PC-3 (cell line): ENCODE measurements at places on chromosomes 11 and 22. TPM values are rescaled to one million over a fixed set of nuclear protein-coding genes. Genes with fewer than 3 reads are reported as not detected.
A peak's percentile ranks its signal among the peaks of the same experiment; 100 is the strongest.

Gene BCO2
- total RNA-seq = 1.6 and 2.9 TPM in 2 replicates

Gene OR2D2
- 0.11 TPM in 1 of 2 replicates, not detected in the other for total RNA-seq

GRCh38 chr11:123072762-123073161, 10.8 kb upstream of the HSPA8 start:
- peaks cover 9% of the 10 kb centered on the region; the same call in 1 of the 2 replicates for H3K36me3 ChIP-seq
- H3K27me3 ChIP-seq = no peaks in the 10 kb centered on the region
- H3K4me1 ChIP-seq = peaks cover 14% of the 10 kb centered on the region
- H3K27ac ChIP-seq = no peak overlapping the region
- no peak for DNase-seq

DNA sequence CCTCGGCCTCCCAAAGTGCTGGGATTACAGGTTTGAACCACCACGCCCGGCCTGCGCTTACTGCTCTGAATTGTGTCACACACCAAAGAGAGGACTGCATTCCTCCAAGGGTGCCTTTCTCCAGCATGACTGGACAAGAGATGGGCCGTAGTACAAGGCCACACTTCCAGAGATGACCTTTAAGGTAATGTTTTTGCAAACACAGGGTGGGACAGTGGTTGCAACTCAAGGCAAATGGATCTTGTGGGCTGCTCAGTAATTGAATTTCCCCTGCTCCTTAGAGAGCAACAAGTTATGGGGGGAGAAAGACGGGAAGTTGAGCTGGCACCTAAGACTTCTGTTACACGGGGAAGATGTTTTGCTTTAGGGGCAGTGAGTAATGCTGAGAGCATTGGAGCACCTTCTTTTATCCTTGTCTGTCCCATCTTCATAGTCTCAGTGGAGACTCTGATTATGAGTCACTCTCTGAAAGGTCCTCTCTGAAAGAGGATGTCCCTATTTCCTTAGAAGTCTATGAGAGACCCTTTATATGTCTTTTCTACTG, 66.3 kb downstream of the C11orf91 start:
- H3K4me1 ChIP-seq = peaks cover 45% of the 10 kb centered on the region
- no peaks in the 10 kb centered on the region for H3K36me3 ChIP-seq
- peak overlapping the region; percentile 51; the same call in 1 of the 2 replicates for H3K4me3 ChIP-seq
- peak; percentile 88 for DNase-seq

GRCh38 chr11:83070731-83071566, 748 bp downstream of the RAB30 start:
- no peaks in the 10 kb centered on the region for H3K27me3 ChIP-seq
- H3K36me3 ChIP-seq = peaks cover 5% of the 10 kb centered on the region; the same call in 1 of the 2 replicates
- peak overlapping the region; percentile 58 for H3K27ac ChIP-seq
- peaks cover 38% of the 10 kb centered on the region for H3K4me1 ChIP-seq
- H3K4me3 ChIP-seq = peak overlapping the region; percentile 86

DNA sequence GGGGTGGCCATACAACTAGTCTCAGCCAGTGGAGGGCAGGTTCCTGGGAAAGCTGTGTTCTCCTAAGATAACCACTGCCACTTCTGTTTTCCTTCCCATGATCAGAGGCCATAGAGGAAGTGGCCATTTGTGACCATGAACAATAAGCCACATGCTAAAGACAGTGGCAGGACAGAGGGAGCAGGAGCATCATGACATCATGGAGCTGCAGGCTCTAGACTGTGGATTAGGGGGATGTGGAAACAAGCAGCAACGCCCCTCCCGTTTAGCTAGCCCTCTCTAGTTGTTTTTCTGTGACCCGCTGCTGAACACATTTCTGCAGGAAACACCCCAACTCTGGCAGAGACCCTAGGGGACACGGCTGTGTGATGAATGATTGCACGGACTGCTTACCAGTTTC, 195.0 kb upstream of the NECTIN1 start:
- no peak overlapping the region for H3K27ac ChIP-seq
- no peak overlapping the region for H3K4me3 ChIP-seq
- H3K4me1 ChIP-seq = no peaks in the 10 kb centered on the region
- H3K36me3 ChIP-seq = no peaks in the 10 kb centered on the region

GRCh38 chr11:78576549-78577097, 2.0 kb upstream of the NARS2 start:
- 0 out of 2 replicates have a peak, but pooled peaks cover under 1% of the 10 kb centered on the region for H3K36me3 ChIP-seq
- no peak overlapping the region for H3K4me3 ChIP-seq
- H3K27me3 ChIP-seq = no peaks in the 10 kb centered on the region
- H3K27ac ChIP-seq = no peak overlapping the region
- H3K4me1 ChIP-seq = peaks cover 21% of the 10 kb centered on the region
- DNase-seq = no peak

GRCh38 chr11:1073261-1073724, 1.4 kb upstream of the MUC2 start:
- peak overlapping the region; percentile 99 for H3K27ac ChIP-seq
- H3K27me3 ChIP-seq = no peaks in the 10 kb centered on the region
- H3K36me3 ChIP-seq = no peaks in the 10 kb centered on the region

- H3K36me3 ChIP-seq = no peaks in the 10 kb centered on the region
- H3K27ac ChIP-seq = no peak overlapping the region
- no peaks in the 10 kb centered on the region for H3K4me1 ChIP-seq
- H3K27me3 ChIP-seq = no peaks in the 10 kb centered on the region
- H3K4me3 ChIP-seq = no peak overlapping the region
Measured at GRCh38 chr11:44179173-44179572, 83.7 kb downstream of the EXT2 start.

DNA sequence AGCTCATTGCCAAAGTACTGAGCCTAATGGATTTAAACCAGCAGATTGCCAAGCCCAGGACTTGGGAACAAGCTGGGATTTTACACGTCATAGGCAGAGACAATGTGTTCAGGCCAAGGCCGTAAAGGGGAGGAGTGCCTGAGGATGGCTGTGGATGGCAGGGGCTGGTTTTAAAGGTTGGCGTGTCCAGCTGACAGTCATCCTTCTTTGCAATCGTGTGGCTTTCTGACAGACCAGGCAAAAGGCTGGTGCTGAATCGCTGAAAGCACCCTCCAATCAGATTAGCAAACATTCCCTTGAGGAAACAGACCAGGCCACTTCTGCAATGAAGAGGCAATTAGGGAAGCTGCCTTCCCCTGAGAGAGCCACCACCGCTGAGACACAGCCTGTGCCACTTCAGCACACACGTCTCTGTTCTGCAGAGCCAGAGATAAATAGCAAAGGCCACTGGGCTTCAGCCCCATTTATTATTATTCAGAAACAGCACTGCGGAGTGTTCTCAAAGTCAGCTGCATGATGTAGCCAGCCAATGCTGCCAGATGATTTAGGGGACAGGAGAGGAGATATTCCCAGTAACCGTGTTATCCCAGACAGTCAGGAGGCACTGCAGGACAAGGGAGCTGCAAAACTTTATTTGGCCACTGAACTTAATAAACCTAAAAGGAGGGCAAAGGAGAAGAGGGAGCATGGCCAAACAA, 54.2 kb upstream of the CSNK2A3 start:
- peaks cover 6% of the 10 kb centered on the region; the same call in 1 of the 2 replicates for H3K4me1 ChIP-seq
- H3K27me3 ChIP-seq = no peaks in the 10 kb centered on the region
- no peak for DNase-seq

DNA sequence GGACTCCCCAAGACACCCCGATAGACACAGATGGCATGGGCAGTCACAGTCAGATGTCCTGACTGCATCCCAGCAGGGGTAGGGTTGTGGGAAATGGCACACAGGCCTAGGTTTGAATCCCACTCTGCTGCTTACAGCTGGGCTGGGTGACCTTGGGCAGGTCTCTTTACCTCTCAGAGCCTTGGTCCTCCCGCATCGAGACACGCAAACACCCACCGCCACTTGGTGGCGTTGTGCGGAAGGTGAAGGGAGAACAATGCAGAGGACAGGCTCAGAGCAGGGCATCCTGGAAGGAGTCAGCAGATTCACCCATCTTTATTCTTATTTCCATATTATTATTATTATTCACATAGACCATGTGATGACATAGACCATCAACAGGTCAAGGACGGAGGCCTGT, 140.5 kb downstream of the MIAT start:
- DNase-seq = no peak
- H3K4me3 ChIP-seq = no peak overlapping the region
- H3K27ac ChIP-seq = no peak overlapping the region
- H3K4me1 ChIP-seq = no peaks in the 10 kb centered on the region

- no peak for DNase-seq
- H3K27ac ChIP-seq = no peak overlapping the region
- no peak overlapping the region for H3K4me3 ChIP-seq
- no peaks in the 10 kb centered on the region for H3K4me1 ChIP-seq
- H3K36me3 ChIP-seq = peaks cover 7% of the 10 kb centered on the region; the same call in 1 of the 2 replicates
Measured at GRCh38 chr11:66359662-66360087, 11.9 kb downstream of the SLC29A2 start.

DNA sequence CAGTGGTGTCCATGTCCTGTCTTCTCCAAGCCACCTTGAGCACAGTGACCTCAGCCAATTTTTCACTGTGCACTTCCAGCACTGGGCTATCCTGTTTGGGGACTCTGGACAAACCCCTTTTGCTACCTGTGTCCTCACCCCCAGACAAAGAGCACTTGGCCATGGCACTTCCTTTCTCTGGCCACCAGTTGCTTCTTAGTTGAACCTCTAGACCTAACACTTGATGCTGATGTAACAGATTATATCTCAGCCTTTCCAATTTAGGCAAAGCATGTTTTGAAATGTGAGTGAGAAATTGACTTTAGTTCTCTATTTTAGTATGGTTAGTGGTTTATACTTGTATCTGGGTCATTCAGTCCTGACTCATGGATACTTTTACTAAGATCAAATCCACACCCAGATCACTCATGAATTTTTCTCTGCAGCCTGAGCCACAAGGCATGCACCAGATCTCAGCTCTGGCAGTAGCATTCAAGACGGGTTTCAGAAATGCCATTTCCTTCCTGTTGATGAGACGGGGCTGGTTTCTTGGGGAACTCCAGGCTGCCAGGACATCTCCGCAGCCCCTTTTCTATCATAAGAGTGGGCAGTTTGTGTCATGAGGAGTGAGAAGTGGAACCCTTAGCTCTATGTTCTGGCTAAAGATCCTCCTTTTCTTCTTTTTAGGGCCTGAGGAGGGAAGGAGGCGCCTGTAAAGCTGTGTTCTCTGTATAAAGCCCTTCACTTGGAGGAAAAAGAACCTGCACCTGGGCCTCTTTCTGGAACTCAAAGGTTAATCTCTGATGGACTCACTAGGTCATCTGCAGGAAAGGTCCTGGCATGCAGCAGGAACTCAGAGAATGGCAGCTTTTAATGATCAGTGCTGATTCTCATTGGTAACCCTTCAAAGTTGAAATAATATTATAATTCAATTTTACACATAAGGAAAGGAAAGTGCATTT, 185.6 kb upstream of the TENM4 start:
- no peak overlapping the region for H3K27ac ChIP-seq
- H3K4me1 ChIP-seq = no peaks in the 10 kb centered on the region
- no peaks in the 10 kb centered on the region for H3K36me3 ChIP-seq

GRCh38 chr11:68687311-68687710, 3.0 kb downstream of the GAL start:
- no peaks in the 10 kb centered on the region for H3K36me3 ChIP-seq
- H3K4me1 ChIP-seq = peaks cover 3% of the 10 kb centered on the region; the same call in 1 of the 2 replicates
- no peak overlapping the region for H3K4me3 ChIP-seq
